ENCODE measurements at places on chromosomes 4 and X.

GRCh38 chr4:187016101-187016500 lies 292.4 kb upstream of the FAT1 start:
- DNase-seq = no peak

- DNase-seq = no peak
Measured at GRCh38 chr4:170627418-170627817, 537.7 kb upstream of the AADAT start.

GRCh38 chr4:6235901-6236640 lies 33.6 kb upstream of the WFS1 start:
- DNase-seq = no peak

DNA sequence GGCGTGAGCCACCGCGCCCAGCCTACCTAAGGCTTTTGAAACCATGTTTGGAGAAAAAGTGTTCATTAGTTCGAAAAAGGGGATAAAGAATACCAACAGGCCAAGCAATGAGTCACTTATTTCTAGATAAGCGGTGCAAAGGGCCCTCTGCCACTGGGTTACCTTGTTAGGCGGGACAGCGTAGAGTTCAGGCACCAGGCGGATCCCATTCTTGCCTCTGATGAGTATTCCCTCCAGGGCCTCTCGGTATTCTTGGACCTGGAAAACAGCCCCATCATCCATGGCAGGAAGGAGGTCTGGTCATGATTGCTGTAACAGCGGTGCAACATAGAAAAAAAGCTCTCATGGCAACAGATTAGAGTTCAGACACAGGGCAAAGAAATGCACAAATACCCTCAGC lies 48.0 kb downstream of the PHKA2 start:
- no peak for DNase-seq

- no peak for DNase-seq
Measured at GRCh38 chrX:18578546-18578945, 93.4 kb downstream of the RS1 start.

- no peak for DNase-seq
Measured at GRCh38 chrX:145552643-145553042, 265.0 kb upstream of the SLITRK2 start.

- no peak for DNase-seq
Measured at GRCh38 chr4:153115322-153116290, 88.6 kb upstream of the TRIM2 start.

DNA sequence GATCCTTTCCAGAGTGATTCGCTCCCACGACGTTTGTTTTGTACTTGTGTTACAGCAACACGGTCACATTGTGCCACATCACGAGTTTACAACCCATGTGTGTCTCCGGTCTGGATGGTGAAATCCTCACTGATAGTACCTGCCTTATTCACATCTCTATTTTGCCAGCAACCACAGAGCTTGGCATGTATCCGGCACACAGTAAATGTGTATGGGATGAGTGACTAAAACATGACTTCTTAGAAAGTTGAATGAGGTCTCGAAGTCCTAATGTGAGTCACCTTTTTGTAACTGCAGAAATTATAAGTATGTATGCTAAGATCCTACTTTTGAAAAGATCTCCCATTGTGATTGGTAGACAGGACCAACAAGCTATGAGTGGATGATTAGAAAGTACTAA lies 7.5 kb downstream of the STOX2 start:
- DNase-seq = no peak

GRCh38 chrX:40570346-40571093 lies 10.2 kb upstream of the ATP6AP2 start:
- no peak for DNase-seq

GRCh38 chrX:154059231-154059630 lies 38.3 kb downstream of the MECP2 start:
- no peak for DNase-seq

DNA sequence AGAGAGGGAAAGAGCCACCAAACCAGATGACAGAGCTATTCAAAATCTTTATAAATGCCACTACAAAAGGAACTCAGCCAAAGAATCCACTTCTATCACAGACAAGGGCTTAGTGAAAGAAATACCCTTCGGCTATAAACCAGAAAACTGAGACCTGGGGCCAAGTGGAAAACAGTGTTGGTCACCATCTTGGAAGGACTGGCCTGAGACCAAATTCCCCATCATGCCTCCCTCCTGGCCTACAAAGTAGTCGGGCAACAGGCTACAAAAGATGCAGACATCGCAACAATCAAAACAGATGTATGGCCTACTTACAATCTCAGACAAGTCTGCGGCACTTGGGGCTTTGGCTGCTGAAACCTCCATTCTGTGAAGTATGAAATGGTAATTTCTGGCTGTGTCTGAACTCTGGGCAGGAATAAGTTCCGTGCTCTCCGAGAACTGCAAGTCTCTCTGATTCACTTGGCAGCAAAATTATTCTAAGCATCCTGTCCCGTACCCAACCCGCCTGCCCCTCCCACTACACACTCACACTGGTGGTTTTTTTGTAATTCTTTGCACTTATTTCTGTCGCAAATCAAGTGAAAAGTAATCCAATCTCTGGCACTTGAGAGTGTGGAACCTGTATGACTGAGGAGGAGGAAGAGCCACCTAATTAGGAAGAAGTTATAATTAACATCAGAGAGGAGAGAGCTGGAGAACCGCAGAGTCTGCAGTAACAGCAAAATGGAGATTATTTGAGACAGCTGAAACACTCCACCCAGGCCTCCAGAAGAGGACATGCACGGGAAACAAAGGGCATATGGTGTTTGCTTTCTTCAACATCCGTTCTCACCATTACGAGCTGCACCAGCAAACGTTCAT lies 87.8 kb downstream of the SH3KBP1 start:
- DNase-seq = peak; percentile 13

GRCh38 chrX:55480390-55481062 lies 9.1 kb downstream of the USP51 start:
- no peak for DNase-seq

DNA sequence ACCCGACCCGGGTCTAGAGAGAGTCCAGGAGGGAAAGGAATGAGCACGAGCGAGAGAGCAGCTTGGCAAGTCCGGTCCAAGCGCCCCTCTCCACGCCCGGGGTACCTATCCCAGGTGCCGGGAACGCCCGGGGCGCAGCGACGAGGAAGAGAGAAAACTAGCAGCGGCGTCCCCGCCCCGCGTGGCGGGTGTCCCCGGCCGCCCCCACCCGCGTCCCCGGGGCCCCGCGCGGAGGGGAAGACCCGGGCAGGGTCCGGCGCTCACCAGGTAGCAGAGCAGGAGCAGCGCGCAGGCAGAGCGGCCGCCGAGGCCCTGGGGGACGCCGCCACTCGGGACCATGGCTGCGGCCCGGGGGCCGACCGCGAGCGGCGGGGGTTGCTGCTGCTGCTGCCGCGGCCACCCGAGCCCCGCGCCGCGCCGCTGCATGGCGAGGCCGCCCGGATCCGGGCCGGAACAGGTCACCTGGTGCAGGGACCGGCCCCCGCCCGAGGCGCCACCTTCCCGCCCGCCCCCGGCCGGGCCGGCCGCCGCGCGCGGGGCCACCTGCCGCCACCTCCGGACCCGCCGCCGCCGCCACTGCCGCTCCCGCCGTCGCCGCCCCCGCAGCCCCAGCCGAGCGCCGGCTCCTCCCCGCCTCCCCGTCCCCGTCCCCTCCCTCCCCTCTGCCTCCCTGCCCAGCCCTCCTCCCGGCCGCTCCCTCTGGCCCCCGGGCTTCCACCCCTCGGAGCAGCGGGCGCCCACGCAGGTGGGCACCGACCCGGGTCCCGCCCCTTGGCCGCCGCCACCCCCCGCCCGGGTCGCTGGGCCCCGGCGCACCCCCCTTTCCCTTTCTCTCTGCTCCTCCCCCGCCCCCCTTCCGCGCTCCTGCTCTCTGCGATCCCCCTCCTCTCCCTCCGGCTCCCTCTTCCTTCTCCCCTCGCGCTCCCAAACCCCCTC lies at the start of gene SEL1L3:
SEL1L3 (minus strand) TSS at position 578 of the 936 bp plus-strand sequence; CDS start at position 426, 152 bp downstream.
- DNase-seq = peak; percentile 46
